Vein endothelial cell (primary cell): ENCODE measurements at places on chromosomes 12 and 14. TPM values are rescaled to one million over a fixed set of nuclear protein-coding genes. Genes with fewer than 3 reads are reported as not detected.

RGS6 gene
- not detected in 2 replicates for total RNA-seq

CD27 gene
- not detected in 2 replicates for total RNA-seq

TCL1B gene
- total RNA-seq, result not detected in 2 replicates

RNASE7 gene
- total RNA-seq, result not detected in 2 replicates

RILPL1 gene
- total RNA-seq, result 11.8 and 18.3 TPM in 2 replicates

PLEKHD1 gene
- not detected in 2 replicates for total RNA-seq

LTBR gene
- total RNA-seq, result 108 and 135 TPM in 2 replicates

ANAPC5 gene
- 144 and 164 TPM in 2 replicates for total RNA-seq

ANO4 gene
- 0.33 TPM in 1 of 2 replicates, not detected in the other for total RNA-seq

TCTN1 gene
- 13.4 and 13.6 TPM in 2 replicates for total RNA-seq

EXOC3L4 gene
- not detected in 2 replicates for total RNA-seq

NGDN gene
- 29.4 and 42.5 TPM in 2 replicates for total RNA-seq

TUBA1A gene
- total RNA-seq, result 1,351 and 1,541 TPM in 2 replicates

G2E3 gene
- total RNA-seq, result 11.1 and 21.4 TPM in 2 replicates

FAM177A1 gene
- 22.4 and 22.9 TPM in 2 replicates for total RNA-seq

SGPP1 gene
- 8.8 and 12.5 TPM in 2 replicates for total RNA-seq

CPNE6 gene
- total RNA-seq, result not detected in 2 replicates

MYO1H gene
- total RNA-seq, result not detected in 2 replicates

PTPRB gene
- total RNA-seq, result 217 and 257 TPM in 2 replicates

ADAMTS20 gene
- total RNA-seq, result not detected in 2 replicates

TMEM229B gene
- under 0.01 TPM in 2 replicates for total RNA-seq

FAM222A gene
- 0.65 and 0.86 TPM in 2 replicates for total RNA-seq

CDK4 gene
- total RNA-seq, result 215 and 222 TPM in 2 replicates

NRIP2 gene
- total RNA-seq, result not detected in 2 replicates

PRICKLE1 gene
- 21.9 and 23.5 TPM in 2 replicates for total RNA-seq

POTEM gene
- not detected in 2 replicates for total RNA-seq

COQ10A gene
- total RNA-seq, result 7.8 and 11.7 TPM in 2 replicates

PMEL gene
- total RNA-seq, result 1.3 and 2.1 TPM in 2 replicates

GNG2 gene
- 8.2 and 18.2 TPM in 2 replicates for total RNA-seq
